HEK293T (cell line): ENCODE measurements at places on chromosomes 16 and 17.

- no peak for DNase-seq
These were observed 165.4 kb downstream of the PRKCA start for GRCh38 chr17:66467766-66468165.

DNA sequence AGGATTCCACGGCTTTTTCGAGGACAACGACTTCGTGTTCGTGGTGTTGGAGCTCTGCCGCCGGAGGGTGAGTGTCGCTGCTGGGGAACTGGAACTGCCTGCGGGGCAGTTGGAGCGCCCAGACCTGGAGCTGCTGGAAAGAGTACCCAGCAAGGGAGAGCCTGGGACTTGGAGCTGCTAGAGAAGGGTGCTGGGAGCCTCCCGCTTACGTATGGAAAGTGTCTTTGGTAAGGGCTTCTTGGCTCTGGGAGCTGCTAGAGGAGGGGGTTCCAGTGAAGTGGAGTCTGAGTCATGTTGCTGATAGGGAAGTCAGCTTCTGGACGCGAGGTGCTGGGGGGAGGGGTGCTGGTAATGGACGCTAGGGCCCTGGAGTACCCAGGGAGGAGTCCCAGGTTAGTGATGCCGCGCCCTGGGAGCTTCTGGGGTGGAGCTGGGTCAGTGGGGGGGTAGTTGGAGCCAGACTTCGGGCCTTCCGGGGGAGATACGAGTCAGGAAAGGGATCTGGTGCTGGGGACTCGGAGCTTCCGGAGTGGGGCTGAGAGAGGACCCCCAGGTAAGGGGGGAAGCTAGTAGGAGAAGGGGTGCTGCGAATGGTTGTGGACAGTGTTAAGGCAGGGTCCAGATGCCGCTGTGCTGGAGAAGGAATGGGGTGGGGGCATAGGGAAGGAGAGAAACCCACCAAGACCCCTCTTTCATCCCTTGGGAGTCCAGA lies 741 bp downstream of the PLK1 start:
- DNase-seq, result peak; percentile 53

- no peak for DNase-seq
These were observed 8.3 kb downstream of the OTOP3 start for GRCh38 chr17:74943808-74944522.

DNA sequence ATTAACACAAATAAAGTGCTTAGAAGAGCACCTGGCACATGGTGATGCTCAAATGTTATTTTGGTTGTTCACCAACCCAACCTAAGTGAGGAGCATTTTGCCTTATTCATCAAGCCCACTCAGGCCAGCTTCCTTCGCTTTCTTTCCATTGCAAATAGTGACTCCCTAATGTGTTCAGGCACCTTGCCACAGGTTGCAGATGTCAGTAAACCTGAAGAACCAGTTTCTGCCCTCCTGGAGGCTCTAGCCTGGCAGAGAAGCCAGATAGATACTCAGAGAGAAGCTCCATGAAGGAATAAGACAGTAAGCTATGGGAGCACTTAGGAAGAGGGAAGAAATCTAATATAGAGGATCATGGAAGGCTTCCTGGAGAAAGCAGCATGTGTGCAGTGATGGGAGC lies 23.9 kb downstream of the GPR139 start:
- DNase-seq, result no peak

DNA sequence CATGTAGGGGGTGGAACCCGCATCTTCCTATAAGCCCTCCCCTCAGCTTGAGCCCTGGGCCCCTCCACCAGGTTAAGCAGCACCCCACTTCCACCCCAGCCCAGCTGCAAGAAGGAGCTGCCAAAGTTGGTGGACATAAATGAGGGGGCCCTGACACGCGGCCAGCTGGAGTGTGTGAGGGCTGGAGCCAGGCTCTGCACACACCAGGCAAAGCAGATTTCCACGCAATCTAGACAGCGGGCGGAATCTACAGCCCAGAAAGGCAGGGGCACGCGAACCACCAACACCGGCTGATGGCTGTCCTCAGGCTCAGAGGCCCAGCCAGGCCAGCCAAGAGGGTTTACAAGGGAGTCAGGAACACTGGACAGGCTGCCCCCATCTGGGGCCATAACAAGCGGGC lies 171.2 kb downstream of the ZNF423 start:
- no peak for DNase-seq

DNA sequence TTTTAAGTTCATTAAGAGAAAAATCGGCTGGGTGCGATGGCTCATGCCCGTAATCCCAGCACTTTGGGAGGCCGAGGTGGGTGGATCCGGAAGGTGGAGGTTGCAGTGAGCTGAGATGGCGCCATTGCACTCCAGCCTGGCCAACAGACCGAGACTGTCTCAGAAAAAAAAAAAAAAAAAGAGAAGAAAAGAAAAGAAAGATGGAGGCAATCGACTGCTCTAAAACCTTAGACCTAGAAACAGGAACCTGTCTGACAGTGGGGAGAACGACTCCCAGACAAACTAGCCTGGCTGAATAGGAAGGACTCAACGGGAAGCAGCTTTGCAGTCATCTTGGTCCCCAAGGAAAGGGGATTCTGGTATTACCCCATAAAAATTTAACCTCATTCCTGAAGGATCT lies 13.7 kb downstream of the MRC2 start:
- DNase-seq, result no peak

DNA sequence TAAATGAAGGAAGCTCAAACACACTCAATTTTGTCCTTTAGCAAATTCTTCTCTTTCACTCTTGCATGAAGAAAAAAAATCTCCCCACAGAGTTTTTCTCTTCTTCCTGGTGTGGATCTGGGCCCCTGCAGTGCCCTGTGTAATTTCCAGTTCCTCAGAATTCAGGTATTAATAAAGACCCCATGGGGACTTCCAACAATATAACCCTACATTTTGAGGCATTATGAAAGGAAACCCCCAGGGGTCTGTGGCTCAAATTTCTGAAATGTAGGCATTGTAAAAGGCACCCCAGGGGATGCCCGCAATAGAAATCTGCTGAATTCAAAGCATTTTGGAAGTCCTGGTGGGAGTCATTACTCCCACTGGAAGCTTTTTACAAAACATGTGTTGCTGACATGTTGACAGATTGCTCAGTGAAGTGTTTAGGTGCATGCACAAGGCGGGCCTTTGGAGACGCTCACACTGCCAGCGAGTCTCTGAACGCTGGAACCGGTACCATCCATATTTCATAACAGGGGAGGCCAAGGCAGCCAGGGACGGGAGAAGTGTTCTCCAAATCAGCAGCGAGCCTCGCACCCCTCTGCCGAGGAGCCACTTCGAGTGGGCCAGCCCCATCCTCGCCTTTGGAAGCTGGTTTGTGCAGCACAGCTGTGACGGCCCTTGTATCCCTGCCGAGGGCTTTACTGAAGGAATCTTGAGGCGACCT lies 154.0 kb downstream of the ZNF423 start:
- DNase-seq, result peak; percentile 73

DNA sequence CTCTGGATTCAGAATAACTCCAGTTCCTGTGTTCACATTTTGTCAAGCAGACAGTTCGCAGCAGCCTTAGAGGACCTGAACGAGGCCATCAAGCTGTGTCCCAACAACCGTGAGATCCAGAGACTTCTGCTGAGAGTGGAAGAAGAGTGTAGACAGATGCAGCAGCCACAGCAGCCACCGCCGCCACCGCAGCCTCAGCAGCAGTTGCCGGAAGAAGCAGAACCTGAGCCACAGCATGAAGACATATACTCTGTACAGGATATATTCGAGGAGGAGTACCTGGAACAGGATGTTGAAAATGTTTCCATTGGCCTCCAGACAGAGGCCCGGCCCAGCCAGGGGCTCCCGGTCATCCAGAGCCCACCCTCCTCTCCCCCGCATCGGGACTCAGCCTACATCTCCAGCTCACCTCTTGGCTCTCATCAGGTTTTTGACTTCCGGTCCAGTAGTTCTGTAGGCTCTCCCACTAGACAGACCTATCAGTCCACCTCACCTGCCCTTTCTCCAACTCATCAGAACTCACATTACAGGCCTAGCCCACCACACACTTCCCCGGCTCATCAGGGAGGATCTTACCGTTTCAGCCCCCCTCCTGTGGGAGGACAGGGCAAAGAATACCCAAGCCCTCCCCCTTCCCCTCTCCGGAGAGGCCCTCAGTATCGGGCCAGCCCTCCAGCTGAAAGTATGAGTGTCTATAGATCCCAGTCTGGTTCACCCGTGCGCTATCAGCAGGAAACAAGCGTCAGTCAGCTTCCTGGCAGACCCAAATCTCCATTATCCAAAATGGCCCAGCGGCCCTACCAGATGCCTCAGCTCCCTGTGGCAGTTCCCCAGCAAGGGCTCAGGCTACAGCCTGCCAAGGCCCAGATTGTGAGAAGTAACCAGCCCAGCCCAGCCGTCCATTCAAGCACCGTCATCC lies 25.9 kb downstream of the CYB561 start:
- DNase-seq, result no peak

- no peak for DNase-seq
These were observed 319.0 kb upstream of the C16orf82 start for GRCh38 chr16:26747760-26748159.

- DNase-seq, result no peak
These were observed 57.2 kb upstream of the SREBF1 start for GRCh38 chr17:17893801-17894644.

DNA sequence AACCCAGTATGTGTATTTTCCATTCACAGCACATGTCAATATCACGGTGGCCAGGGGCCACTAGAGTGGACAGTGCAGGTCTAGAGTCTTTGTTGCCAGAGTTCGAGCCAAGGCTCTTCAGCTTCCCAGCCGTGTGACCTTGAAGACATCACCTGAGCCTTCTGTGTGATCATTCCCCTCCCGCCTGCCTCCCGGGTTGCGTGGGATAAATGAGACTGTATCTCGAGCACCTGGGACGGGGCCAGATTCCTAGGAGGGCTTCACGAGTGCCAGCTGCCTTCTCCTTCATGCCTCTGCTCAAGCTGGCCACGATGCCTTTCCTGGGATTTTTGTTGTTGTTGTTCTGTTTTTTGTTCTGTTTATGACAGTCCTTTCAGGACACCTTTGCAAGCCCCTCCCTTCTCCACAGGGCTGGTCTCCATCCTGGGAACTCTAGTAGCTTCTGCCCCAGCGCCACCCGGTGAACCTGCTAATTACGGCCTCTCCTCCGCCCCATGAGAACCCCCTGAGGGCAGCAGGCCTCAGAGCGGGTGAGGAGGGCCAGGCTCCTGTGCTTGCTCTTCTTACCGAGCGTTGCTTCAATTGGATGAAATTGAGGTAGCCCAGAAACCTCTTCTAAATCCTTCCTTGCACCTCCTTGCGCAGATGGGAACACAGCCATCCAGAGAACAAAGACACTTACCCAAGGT lies 3.9 kb downstream of the SPNS2 start:
- no peak for DNase-seq
